ENCODE measurements at places on chromosomes 16 and 17.

GRCh38 chr17:48228720-48229119, 121.2 kb downstream of the SNX11 start:
- DNase-seq = no peak

DNA sequence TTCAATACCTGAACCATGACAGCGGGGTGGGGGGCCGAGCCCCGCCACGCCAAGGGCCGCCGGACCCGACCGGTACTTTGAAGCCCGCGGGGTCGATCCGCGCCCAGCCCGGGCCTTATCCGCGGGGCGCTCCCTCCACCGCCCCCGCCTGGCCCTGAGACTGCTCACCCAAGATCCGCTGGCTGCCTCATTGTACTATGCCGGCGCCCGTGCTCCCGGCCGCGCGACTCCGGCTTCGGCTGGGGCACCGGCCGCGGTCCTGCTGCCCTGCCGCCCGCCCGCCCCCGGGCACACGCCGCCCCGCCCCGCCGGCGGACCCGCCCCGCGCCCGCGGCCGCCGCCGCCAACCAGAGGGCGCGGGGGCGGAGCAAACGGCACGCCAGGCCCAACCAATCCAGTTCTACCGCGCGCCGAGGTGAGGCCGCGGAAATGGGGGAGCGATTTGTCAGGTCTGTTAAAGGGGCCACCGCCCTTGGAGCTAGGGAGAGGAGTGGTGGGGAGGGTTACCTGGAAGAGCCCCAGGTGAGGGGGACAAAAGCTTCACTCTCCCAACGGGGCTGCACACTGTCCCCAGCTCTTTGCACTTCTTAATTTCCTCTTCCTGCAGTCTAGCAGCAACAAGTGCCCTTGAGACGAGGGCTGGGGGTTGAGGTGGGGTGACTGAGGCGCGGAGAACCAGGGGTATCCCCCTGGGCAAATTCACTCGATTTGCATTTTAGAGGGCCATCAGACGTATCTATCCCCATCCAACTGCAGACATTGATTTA, at the start of gene TEX2:
TEX2 (minus strand) TSS at position 261 of the 767 bp plus-strand sequence. CDS start 49,043 bp downstream, outside the sequence.
- DNase-seq = peak; percentile 84

GRCh38 chr17:21249086-21249795, 4.0 kb downstream of the NATD1 start:
- no peak for DNase-seq

- no peak for DNase-seq
Observed at GRCh38 chr17:38967290-38967738, at the start of gene FBXO47. Gene FBXO47 (minus strand): TSS chr17:38967403. CDS start chr17:38963025, 4,378 bp downstream.

DNA sequence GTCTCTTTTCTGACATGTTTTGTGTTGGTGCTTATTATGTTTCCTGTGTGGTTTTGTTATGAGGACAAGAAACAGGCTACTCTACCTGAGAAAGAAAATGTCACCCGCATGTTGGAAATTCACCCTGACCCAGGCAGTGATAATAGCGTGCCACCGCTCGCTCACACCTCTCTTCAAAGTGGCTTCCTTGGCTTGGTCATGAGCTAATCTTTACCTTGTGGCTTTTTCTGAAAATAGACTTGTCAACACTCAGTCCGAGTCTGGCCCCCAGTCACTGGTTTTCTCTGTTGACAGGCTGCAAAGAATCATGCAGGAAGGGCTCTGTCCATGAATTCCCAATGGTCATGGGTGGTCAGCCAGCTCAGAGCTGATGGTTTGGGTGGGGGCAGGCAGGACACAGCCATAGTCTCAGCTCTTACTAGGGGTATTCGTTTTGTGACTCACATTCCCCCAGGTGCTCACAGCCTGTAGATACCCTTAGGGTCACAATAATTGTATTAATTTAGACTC, 121.3 kb upstream of the CACNG5 start:
- DNase-seq = no peak

DNA sequence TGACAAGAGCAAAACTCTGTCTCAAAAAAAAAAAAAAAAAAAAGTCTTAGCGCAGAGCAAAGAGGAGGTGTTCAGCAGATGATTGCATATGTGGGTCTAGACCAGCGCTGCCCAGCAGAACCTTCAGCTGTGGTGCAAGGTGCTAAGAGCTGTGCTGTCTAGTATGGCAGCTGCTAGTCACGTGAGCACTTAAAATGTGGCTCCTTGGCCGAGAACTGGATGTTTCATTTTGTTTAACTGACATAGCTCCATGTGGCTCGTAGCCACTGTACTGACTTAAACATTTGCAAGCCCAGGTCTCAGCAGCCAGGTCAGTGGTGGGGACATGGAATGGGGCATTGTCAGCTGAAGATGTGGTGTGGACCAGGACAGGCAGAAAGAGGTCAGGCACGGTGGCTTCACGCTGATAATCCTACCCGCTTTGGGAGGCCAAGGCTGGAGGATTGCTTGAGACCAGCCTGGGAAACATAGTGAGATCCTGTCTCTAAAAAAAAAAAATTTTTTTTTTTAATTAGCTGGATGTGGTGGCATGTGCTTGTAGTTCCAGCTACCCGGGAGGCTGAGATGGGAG, 9.2 kb downstream of the C1QTNF1 start:
- DNase-seq = no peak

- DNase-seq = no peak
Observed at GRCh38 chr17:51770027-51770759, 388.3 kb downstream of the CA10 start.

DNA sequence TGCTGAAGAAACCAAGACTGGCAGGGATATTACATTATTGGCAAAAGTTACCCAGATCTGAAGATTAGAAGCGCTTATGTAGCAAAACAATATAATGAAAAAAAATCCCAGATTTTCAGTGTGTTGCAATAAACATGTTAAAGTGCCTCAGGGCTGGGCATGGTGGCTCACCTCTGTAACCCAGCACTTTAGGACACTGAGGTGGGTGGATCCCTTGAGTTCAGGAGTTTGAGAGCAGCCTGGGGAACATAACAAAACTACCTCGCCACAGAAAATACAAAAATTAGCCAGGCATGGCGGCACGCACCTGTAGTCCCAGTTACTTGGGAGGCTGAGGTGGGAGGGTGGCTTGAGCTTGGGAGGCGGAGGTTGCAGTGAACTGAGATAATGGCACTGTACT, 6.8 kb downstream of the ZNF207 start:
- DNase-seq = no peak

DNA sequence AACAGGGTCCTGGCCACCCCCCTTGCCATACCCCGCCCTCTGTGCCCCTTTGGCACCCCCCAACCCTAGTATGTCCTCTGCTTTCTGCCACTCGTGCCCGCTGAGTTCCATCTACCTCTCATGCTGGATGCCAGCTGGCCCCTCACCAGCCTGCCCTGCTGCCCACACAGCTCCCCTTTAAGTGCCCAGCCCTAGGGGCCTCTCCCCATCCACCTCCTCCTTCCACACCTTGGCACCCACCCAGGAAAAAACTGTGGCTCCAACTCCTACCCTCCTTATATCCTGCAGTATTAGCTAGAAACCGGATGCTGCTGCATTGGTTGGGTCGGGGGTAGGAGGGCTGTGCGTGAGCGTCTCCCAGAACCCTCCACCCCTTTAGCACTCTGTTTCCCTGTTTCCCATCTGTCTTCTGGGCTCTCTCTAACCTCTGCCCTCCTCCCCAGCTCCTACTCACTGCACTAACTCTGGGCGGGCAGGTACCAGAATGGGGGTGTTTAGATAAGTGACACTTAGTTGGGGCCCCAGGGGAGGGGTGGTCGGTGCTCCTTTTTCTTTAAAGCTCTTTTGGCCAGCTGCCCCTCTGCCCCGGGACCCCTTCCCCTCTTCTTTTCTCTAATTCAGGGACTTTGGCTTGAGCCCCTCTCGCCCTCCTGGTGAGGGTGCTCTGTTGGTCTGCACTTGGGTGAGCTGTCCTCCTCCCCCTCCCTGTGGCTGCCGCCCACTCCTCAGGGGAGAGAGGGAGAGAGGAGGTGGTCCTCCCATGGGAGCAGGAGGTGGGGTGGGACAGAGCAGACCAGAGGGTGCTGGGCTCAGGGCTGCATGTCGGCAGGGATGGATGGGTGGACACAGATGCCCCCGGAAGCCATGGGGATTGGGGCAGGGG, 9.9 kb downstream of the NR1D1 start:
- DNase-seq = no peak

DNA sequence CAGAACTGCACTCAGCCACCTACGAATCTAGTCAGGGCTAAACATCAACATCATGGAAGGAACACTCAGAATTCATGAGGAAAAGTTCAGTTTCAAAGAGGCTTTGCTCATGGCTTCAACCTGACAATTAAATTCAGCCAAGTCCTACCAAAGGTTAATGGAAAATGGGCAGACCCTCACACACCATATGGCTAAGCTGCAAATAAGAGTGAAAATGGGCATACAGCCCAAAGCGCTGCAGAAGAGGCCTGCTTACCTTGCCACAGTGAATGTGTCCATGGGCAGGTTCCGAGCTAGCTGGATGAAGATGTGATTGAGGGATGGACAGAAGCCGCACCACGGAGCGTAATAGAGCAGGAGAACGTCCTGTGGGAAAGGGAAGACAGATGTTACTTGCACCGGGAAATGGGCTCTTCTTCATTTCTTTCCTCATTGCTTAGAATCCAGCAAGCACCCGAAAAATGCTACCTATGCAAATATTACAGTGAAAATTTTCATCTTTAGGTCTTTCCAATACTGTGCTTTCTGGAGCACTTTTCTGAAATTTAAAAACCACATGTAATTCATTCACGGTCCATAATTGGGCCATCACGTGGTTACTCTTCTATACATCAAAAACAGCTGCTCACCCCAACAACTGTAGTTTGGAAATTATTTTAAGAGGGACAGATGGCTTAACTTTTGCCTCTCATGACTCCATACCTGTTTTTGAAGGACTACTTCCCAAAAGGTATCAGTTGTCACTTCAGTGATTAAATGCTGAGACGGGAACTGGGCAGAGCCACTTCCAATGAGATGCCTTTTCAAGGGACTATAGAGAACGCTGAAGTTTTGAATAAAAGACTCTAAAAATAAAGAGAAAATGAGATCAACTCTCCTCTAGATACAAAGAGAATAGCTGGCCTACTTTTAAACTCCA, 19.6 kb downstream of the SNN start:
- DNase-seq = no peak

- DNase-seq = no peak
Observed at GRCh38 chr17:7321466-7321865, 6.3 kb upstream of the GPS2 start.

- DNase-seq = no peak
Observed at GRCh38 chr17:6035801-6036394, 34.3 kb upstream of the WSCD1 start.

DNA sequence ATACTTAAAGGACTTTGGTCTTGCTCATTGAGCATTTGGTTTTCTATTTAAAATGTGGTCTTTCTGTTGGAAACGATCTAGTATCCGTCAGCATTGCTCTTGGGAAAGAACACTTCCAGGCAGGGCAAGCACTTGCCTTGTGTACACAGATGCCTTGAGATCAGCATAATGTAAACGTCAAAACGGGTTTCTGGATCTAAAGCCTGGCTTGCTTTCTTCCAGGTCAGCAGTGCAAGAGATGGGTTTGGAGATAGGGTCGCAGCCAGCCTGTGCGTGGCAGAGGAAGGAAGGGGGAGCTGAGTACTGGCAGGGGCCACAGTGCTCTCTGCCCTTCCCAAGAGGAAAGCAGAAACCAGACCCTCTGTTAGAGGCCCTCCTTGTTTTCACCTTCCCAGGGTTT, 175.5 kb downstream of the LGALS9B start:
- no peak for DNase-seq

GRCh38 chr17:32349503-32349853, 479 bp upstream of the ZNF207 start:
- DNase-seq = peak; percentile 23

GRCh38 chr16:8892101-8892575, 10.0 kb downstream of the LITAFD start:
- DNase-seq = no peak

GRCh38 chr17:21233581-21234347, 19.4 kb downstream of the NATD1 start:
- DNase-seq = no peak

DNA sequence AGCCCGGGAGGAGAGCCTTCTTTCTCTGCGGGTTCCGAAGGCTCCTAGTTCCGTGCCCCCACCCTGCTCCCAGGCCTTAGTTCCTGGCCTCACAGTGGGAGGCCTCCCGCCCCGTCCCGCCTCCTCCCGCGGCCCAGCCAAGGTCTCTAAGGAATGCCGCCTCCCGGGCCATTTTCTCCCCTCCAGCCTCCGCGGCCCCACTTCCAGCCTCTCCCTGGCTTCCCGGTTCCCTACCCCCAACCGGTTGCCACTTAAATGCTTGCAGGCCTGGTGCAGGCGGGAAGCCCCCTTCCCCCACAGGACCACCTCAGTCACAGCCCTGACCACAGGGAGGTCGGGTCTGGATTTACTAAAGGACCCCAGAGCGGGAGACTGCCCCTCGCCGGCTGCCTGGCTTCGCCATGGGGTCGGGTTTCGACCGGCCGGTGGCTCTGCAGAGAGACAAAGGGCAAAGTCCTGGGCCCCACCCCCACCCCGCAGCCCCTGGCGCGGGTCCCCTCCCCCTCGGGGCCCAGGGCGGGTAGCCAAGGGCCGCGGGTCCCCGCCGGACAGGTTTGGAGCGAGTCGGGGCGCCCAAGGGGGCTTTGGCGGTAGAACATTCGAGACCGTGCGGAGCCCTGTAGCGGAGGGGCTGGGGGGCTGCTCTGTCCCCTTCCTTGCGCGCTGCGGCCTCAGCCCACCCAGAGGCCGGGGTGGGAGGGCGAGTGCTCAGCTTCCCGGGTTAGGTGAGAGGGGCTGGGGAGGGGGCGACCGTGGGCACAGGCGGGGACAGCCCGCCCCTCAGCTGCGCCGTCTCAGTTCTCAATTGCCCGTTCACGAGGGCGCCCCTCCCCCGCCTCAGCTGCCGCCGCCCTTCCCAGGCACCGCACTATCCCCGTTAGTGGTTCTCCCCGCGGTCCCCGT, 16.4 kb downstream of the IGF2BP1 start:
- no peak for DNase-seq

DNA sequence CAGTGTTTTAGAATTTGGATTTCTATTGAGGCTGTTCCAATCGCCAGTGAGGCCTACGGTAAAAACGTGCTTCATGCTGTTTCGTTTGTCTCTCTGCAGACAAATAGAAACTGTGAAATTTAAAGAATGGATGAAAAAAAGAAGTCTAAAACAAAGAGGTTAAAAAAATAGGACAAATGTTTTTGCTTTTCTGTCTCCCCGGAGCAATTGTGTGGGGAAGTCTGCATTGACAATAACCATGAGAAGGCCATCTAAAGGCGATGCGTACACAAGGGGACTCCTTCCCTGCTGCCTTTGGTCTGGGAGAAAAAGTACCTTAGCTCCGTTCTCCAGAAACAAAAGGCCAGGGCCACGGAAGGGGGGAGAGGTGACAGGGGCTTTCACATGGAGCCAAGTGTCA, 4.6 kb upstream of the ZFHX3 start:
- no peak for DNase-seq
